Psoas muscle (tissue), 8 donors: ENCODE measurements at places on chromosomes 13 and 19. TPM values are rescaled to one million over a fixed set of nuclear protein-coding genes. Genes with fewer than 3 reads are reported as not detected.

CYP4F2 gene
- not detected for total RNA-seq

EDDM13 gene
- not detected for total RNA-seq

DAND5 gene
- not detected for total RNA-seq

DNA sequence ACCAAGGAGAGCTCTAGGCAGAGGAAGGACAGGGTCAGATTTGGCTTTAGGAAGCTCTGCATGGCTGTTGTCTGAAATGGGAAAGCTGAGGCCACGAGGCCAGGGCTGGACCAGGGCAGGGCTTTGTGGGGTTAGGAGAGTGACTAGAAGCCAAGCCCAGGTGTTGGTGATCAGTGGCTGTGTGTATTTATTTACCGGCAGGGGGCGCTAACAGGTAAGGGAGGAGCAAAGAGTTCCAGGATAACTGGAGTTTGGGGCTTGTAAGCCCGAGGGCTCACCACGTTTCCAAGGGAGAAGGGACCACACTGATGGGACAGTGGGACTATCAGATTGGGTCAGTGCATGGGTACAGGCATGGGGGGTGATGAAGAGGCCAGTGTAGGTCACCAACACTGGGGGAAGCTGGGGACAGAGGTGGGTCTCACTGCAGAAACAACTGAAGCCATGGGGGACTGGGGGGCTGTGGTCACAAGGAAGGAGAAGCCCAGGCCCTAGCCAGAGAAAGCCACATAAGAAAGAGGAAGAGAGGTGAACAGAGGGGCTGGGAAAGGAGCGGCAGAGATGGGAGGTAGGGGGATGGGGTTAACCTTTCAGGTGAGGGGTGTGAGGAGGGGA is 3.9 kb downstream of the TMEM147 start:
- DNase-seq = no peak
- peaks cover 23% of the 10 kb centered on the region for H3K4me1 ChIP-seq
- H3K4me3 ChIP-seq = no peak overlapping the region
- H3K27ac ChIP-seq = no peak overlapping the region

GRCh38 chr19:50780753-50781435 is 9.3 kb upstream of the ACP4 start:
- DNase-seq = no peak
- no peaks in the 10 kb centered on the region for H3K4me1 ChIP-seq
- peaks cover 68% of the 10 kb centered on the region for H3K27me3 ChIP-seq
- H3K36me3 ChIP-seq = no peaks in the 10 kb centered on the region
- H3K27ac ChIP-seq = no peak overlapping the region

DNA sequence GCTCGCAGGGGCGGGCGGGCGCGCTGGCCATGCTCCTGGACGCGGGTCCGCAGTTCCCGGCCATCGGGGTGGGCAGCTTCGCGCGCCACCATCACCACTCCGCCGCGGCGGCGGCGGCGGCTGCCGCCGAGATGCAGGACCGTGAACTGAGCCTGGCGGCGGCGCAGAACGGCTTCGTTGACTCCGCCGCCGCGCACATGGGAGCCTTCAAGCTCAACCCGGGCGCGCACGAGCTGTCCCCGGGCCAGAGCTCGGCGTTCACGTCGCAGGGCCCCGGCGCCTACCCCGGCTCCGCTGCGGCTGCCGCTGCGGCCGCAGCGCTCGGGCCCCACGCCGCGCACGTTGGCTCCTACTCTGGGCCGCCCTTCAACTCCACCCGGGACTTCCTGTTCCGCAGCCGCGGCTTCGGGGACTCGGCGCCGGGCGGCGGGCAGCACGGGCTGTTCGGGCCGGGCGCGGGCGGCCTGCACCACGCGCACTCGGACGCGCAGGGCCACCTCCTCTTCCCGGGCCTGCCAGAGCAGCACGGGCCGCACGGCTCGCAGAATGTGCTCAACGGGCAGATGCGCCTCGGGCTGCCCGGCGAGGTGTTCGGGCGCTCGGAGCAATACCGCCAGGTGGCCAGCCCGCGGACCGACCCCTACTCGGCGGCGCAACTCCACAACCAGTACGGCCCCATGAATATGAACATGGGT is 599 bp downstream of the ZIC2 start:
- H3K4me1 ChIP-seq = peaks cover 11% of the 10 kb centered on the region
- peak overlapping the region; percentile 70 for H3K4me3 ChIP-seq
- no peak for DNase-seq
- peaks cover 70% of the 10 kb centered on the region for H3K27me3 ChIP-seq
- H3K36me3 ChIP-seq = no peaks in the 10 kb centered on the region

DNA sequence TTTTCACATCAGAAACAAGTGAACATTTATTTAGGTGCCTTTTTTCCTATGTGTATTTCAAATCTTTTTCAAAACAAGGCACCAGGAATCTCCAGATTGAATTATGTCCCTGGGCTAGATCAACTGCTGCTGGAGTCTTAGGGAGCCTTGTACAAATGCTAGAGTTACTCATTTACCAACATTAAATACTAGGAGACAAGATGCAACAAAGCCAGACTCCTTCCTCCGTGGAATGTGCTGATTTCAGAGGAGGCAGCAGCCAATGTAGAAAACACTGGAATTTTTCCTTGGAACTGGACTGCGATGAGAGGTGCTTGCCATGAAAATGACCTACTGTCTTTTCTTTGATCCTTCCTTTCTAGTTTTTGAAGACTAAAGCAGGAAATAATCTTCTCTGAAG is 1514.7 kb upstream of the MIR17HG start:
- no peak overlapping the region for H3K27ac ChIP-seq
- no peak overlapping the region for H3K4me3 ChIP-seq
- no peak for DNase-seq
- H3K27me3 ChIP-seq = no peaks in the 10 kb centered on the region

DNA sequence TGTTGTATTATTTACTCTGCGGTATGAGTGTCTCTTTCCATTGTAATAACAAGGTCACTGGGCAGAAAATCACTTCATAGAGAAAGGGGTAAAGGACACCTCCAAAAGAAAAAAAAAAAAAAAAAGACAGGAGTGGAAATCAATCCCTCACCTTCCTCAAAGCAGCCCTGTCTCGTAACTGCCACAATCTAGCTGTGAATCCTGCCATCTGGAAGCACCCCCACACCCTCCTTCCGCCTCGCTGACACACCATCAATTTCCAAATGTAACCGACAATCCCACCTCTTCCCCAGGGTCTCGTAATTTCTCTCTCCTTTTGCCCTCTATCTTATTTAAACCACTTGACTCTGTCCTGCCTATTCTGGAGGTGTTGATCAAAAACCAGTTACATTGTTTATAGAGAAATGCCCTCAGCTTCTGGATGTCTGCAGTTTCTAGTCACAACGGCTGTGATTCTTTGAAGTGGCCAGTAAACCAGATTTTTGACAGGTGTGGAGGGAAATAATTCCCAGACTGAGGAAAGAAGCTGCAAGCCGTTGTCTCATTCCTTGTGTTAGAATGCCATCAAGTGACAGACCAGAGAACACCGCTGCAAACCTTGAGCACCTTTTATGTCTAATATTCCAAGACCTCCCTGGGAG is 9.1 kb upstream of the POP4 start:
- H3K27ac ChIP-seq = no peak overlapping the region
- no peaks in the 10 kb centered on the region for H3K36me3 ChIP-seq
- no peaks in the 10 kb centered on the region for H3K4me1 ChIP-seq
- H3K4me3 ChIP-seq = no peak overlapping the region

DNA sequence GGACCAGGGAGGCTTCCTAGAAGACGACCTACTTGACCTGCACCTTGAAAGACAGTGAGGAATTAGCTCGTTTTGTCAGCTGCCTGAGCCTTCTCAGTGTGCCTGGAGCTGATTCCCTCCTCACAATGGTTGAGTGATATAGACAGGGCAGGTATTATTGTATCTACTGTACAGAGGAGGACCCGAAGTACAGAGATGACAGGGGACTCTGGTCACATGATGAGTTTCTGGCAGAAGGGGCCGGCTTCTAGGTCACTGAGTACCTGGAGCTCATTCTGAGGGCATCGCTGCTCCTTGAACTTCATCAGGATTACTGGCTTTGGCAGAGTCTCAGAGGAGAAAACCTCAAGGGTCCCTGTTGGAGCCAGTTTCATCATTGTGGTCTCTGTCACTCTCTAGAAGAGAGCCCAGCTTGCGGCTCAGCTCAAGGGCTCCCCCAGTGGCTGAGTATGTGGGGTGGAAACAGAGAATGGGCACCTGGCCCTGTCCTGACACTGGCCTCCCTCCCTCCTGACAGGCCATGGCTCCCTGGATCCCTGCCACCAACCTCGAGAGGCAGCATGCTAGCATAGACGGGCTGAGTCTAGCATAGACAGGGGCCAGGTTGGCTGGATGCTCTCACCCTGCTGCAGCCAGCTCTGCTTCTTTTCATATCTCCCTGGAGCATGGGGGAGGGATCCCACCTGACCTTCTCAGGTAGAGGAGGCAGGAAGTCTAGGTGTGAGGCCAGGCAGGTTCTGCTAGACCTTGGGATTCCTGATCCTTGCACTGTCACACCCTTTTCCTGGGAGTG is 38.7 kb downstream of the NFIX start:
- peak; percentile 85 for DNase-seq
- peaks cover 98% of the 10 kb centered on the region for H3K4me1 ChIP-seq
